NCI-H1417 treated with DMSO at 0.1 percent for 48 hours (cell line): ENCODE measurements at places on chromosomes 3 and 15.

DNA sequence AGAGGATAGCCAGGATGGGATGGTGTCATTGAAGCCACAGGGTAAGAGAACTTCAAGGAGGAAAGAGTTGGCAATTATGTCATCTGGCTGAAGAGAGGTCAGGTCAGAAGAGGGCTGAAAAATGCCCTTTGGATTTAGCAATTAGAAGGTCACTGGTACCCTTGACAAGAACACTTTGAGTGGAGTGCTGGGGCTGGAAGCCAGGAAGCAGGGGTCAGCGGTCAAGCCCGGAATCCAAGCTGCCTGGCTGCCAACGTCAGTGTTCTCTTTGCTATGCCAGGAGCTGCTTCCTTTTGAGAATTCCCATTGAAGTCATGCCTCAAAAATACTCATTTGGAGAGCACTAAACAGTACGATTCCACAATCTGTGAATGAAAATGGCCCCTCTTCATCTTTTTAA lies 386.5 kb downstream of the SHQ1 start:
- DNase-seq = no peak

DNA sequence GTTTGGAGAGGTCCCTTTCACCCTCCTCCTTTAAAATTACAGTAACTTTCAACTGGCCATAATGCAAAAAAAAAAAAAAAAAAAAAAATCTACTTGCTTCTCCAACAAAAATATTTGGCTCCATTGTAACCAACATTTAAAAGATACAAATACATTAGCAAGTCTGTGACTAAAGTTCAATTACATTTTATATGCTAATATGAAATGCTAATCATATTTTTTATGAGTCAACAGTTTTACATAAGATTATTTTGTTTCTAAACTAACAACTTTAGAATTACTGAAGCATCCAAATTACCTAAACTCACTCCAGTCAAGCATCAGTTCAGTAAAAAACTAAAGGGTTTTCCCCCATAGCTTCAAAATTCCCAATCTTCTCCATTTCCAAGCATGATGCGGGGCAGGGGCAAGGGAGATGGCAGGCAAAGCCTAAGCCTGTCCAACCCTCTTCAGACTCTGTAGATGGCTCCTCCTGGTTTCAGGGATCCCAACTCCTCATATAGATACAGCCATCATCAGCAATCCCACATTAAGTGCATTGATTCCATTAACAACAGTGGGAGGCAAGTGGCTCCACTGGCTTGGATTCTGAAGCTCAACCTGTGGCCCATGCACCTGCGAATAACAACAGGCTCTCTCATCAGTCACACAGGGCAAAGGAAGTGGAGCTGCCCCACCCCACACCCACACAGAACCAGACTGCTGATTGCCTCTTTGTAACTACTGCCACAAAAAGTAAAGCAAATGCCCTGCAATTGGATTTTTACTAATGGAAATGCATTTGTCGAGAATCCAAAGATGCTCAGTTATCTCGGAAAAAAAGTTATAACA lies 15.0 kb downstream of the SFMBT1 start:
- DNase-seq = no peak

DNA sequence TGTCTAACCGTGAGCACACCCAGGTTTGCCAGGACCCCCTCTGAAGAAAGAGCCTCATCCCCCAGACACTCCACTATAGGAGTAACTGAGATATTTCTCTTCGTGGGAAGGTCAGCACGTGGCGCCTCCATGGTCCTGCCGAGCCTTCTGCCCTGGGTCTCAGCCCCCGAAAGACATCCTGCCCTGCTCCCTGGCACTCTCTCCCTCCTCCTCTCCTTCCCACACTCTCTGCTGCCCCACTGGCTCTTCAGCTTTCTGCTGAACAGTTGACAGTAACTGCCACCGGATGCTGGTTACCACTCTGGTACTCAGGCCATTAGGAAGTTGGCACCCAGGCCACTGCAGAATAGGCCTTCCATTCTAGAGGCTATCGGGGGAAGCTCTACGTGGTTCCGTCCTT lies 185.2 kb downstream of the UACA start:
- DNase-seq = no peak

- DNase-seq = no peak
Observed at GRCh38 chr15:99442252-99442897, 123.4 kb upstream of the MEF2A start.

GRCh38 chr15:70016511-70016994 lies 81.2 kb downstream of the TLE3 start:
- DNase-seq = no peak

DNA sequence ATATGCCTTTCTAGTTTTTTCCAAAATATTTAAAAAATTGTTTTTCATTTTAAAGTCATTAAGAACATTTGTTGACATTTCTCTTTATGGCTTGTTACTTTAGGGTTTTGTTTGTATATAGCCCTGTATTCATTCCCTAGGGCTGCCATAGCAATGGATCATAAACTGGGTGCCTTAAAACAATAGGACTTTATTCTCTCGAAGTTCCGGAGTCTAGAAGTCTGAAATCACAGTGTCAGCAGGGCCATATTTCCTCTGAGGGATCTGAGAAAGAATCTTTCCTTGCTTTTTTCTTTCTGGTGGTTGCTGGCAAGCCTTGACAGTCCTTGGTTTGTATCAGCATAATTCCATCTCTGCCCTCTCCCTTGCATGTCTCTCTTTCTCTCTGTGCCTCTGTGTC lies 63.4 kb upstream of the CADPS start:
- DNase-seq = no peak

- DNase-seq = no peak
Observed at GRCh38 chr15:29765234-29765841, 56.9 kb downstream of the TJP1 start.

DNA sequence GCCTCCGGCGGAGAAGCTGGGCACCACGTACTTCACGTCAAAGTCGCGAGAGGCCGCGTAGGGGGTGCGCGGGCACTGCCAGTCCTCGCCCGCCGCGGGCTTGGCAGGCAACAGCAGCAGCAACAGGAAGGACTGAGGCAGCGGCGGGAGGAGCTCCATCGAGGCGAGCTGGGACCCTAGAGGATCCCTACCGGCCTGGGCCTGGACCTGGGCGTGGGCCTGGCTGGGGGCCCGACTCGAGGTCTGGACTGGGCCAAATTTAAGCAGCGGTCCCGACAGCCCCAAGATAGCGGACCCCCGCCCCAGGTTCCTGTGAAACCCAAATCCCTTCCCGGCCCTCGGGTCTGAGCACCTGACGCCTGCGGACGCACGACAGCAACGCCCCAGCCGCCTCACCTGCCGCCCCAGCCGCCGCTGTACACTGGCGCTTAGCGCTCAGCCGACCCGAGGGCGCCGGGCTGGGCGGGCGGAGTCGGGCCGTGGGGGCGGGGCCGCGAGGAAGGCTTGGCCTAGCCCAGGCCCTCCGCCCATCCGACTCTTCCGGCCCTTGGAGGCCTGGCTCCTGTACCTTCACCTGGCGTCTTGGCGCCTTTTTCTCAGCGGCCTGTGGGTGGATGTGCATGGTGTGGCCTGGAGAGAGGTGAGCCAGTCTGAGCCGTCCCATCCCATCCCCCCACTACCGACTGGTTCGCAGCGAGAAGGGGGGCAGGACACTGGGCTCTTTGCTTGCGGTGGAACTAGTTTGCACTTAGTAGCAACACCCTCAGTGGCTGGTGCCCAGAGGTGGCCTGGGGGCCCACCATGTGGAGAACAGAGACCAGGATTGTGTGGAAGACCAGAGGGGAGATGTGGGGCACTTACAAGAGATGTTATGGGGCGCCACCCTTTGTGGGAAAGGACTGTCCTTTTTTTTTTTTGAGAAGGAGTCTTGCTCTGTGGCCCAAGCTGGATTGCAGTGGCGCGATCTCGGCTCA lies at the start of gene MST1R:
Gene MST1R (minus strand): TSS at position 423 of the 974 bp plus-strand sequence. CDS start 264 bp downstream, at position 159.
- DNase-seq = no peak

DNA sequence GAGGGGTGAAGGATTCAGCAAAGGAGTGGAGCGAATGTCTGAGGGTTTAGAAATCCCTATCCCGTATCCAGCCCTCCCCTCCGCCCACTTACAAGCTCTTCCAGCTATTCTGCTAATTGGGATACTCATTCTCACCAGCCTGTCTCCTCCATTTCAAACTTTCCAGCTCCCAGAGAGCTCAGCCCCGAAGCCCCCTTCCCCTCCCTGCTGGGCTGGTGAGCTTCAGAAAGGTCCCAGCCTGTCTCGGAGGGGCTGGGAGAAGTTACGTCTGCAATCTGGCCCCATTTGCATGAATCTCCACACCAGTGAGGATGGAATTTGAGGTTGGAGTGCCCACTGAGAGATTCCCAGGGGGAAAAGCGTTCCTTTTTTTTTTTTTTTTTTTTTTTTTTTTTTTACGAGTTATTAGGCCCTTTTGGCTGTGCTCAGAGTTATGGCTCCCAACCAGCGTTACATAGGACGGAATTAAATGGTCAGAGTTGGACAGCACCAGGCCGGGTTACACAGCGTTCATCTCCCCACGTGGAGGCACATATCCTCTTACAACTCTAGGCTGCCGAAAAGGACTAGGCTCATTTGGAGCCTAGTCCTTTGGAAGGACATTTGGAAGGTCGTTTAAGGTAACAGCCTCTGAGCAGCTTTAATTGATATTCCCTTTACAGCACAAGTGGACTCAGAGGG lies 34.6 kb downstream of the FGD5 start:
- no peak for DNase-seq

- no peak for DNase-seq
Observed at GRCh38 chr3:42639192-42639591, 14.3 kb upstream of the ZBTB47 start.

- no peak for DNase-seq
Observed at GRCh38 chr3:122519693-122520092, 5.0 kb upstream of the KPNA1 start.

- no peak for DNase-seq
Observed at GRCh38 chr15:69090197-69090948, 70.1 kb upstream of the GLCE start.

DNA sequence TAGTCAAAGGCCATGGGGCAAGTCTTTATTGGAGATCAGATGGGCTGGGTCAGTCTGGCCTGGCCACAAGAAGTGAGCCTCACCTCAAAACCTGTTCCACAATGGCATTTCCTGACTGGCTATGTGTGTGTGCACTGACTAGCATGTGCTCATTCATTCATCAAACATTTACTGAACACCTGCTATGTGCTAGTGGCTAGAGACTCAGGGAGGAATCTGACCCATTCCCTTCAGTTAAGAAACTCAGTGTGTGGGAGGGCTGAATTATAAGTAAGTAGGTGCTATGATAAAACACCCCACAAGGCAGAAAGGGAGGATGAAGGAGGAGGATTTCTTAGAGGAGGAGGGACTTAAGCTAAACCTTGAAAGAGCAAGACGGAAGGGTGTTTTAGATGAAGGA lies 5.4 kb upstream of the CGNL1 start:
- DNase-seq = no peak
